ENCODE measurements at places on chromosomes 5 and 9.
A peak's percentile ranks its signal among the peaks of the same experiment; 100 is the strongest.

DNA sequence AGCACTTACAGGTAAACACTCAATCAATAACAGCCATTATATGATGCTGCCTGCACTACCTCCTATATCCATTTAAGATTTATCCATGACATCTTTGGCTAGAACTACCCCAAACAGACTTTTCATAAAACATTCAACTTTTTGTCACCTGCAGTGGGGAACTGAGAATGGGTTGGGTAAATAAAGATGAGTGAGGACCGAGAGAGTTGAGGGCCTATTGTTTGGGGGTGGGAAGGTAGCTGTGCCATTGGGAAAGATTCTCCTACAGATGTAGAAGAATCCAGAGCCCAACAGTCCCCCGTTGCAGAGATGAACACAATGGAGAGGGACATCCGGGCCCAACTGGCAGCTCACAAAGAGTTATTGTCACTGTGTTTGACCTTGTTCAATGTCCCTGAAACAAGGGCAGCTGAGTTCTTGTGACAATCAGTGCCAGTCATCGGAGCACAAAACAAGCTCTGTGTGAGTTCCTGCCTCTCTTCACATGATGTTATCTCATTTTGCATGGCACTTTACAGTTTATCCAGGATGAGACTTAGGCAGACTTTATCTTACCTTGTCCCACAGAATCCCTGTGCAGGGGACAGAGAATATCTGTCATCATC is 11.5 kb upstream of the SLC31A2 start:
- DNase-seq = peak; percentile 93

GRCh38 chr9:87147839-87148238 is 200.5 kb upstream of the GAS1 start:
- DNase-seq = peak; percentile 44

- DNase-seq = no peak
Measured at GRCh38 chr5:168270476-168270875, 21.0 kb upstream of the WWC1 start.

GRCh38 chr5:40559306-40559705 is 120.4 kb upstream of the PTGER4 start:
- DNase-seq = no peak

DNA sequence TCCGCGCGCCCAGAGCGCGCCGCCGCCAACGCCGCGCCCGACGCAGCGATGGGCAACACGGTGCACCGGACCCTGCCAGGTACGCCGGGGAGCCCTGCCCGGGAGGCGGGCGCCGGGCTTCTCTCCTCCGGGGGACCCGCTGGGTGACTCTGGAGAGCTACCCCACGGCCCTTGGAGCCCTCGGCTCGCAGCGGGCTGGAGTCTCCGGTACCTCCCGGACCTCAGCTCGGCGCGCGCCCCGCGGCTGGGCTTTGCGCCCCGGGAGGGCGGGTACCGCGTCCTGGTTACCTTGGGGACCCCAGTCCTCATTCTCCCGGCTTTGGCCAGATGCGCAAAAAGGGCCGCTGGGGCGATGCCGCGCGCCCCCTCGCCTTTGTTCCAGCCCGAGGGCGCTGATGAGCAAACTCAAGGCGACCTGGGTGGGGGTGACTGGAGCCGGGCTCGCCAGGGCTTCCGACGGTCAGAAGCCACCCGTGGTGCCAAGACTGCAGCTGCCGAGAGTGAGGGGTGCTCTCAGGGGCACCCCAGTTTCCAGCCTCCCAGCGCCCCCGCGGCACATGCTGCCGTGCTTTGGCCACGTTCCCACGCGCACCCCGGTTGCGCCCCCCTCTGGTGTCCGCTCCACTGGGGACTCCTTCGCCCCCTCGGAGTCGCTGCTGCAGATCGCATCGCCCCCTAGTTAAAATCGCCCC is 442 bp downstream of the NEURL1B start:
- no peak for DNase-seq

DNA sequence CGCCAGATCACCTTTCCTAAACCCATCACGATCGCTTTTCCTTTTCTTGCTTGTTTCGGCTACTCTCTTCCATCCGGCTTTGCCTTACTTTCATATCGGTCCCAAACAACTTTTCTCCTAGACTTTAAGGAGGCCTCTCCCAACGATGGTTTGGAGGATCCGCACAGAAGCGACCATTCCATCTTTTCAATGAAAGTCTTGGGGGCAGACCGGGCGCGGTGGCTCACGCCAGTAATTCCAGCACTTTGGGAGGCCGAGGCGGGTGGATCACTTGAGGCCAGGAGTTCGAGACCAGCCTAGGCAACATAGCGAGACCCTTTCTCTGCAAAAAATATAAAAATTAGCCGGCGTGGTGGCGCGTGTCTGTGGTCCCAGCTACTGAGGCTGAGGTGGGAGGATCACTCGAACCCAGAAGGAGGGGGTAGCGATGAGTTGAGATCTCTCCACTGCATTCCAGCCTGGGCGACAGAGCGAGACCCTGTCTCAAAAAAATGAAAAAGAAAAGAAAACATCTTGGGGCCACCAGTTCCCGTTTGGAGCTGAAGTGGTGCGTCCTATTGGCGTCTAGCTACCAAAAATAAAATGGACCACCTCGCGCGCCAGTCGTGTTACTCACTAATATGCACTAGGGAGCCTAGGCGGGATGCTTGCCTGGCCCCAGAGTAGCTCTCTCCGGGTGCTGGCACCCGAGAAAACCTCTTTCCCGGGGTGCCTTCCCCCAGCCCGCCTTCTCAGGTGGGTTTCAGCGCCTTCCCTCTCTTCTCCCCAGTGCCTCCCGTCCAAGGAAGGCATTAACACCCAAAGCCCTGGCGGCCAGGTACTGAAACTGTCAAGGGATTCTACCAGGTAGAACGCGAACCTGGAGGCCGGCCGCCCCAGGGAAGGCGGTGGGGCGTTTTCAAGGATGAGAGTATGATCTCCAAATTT is 800 bp upstream of the AP3B1 start:
- DNase-seq = no peak

DNA sequence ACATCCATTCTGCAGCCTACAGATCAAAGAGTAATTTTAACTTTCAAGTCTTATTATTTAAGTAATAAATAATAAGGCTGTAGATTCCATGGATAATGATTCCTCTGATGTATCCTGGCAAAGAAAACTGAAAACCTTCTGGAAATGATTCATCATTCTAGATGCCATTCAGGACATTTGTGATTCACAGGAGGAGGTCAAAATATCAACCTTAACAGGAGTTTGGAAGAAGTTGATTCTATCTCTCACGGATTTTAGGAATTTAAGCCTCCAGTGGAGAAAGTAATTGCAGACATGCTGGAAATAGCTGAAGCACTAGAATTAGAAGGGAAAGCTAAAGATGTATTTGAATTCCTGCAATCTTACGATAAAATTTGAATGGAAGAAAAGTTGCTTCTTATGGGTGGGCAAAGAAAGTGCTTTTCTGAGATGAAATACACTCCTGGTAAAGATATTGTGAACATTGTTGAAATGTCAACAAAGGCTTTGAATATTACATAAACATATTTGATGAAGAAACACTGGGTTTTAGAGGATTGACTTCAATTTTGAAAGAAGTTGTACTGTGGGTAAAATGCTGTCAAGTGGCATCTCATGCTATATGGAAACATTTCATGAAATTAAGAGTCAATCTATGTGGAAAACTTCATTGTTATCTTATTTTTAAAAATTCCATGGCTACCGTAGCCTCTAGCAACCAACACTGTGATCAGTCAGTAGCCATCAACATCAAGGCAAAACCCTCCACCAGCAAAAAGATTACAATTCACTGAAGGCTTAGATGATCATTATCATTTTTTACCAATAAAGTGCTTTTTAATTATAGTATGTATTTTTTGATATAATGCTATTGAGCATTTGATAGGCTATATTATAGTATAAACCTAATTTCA is 1141.0 kb downstream of the CDH12 start:
- no peak for DNase-seq

DNA sequence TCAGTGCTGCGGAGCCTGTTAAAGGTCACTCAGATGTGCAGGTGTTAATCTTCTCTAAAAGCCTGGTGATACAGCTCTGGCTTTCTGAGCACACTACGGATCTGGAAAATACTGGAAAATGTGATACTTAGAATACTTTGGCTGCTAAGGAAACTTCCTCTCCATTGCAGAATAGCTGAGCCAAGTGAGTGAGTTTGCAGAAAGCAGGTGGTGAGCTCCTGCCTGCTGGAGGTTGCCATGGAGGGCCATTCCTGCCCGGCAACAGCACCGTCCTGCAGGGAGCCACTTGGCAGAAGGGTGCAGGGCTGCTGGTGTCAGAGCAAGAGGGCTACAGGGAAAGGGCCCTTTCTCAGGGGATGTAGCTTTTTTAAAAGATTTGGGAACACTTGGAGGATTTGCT is 40.7 kb downstream of the SECISBP2 start:
- DNase-seq = peak; percentile 32

GRCh38 chr9:133390713-133391112 is 14.5 kb downstream of the STKLD1 start:
- DNase-seq = no peak

DNA sequence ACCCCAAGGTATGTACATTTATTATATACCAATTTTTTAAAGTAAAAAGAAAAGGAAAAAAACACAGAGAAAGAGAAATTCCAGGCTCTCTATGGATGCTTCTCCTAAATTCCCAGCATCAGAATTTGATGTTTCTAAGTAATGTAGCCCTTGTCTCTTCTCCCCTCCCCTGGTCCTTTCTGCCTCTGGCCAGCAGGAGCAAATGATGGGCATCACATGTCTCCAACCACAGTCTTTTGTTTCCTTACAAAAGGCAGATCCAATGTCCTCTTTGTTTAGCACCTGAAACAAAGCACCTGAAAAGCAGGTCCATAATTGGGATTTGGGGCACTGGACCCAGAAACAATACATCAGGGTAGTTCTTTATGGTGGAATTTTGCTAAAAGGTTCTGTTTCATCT is 50.4 kb upstream of the APC start:
- DNase-seq = no peak

GRCh38 chr5:171478946-171479775 is 59.7 kb downstream of the FGF18 start:
- DNase-seq = no peak

- no peak for DNase-seq
Measured at GRCh38 chr5:99948850-99949249, 586.3 kb upstream of the FAM174A start.

DNA sequence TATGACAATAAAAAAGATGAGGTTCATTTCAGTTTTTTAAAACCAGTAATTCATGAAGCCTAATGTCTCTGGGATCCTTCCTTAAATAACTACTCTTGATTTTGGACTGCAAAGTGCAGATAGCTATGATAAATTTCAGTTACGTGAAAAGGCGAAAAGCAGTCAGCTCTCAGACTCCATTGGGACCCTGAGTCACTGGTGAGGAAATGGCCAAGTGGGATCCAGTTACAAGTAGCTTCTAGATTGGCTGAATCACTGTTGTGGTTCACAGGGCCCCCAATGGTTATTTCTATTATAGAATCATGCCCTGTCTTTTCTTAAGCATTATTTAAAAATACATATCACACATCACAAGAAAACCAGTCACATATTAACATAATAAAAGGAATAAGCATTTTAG is 31.1 kb upstream of the PPP3R2 start:
- DNase-seq = no peak

- no peak for DNase-seq
Measured at GRCh38 chr9:71916834-71917534, 5.5 kb downstream of the C9orf85 start.

DNA sequence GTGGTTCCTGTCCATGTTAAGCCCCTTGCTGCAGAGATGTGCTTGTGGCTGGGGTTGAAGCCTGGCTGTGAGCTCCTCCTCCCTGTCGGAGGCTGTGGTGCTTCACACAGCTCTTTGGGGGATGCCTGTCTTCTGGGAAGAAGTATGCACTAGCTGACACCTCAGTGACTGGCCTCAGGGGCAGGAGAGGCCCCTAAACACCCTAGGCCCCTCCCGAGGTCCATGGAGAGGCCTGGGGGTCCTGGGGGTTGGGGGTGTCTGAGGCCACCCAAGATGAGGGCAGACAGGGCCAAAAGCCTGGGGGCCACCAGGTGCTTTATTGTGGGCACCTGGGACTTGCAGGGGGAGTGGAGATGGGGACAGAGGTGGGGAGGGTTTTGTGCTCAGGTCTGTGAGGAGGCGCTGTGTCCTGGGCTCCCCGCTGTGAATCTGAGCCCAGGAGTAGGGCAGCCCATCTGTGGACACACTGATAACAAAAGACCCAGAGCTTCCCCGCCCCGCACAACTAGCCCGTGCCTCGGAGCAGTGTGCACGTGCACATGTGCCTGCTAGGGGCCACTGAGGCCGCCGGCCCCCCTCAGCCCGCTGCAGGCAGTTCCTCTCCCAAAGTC is 92.0 kb downstream of the PHF2 start:
- no peak for DNase-seq
